HTR-8/SVneo (cell line): ENCODE measurements at places on chromosomes 1 and 21.

DNA sequence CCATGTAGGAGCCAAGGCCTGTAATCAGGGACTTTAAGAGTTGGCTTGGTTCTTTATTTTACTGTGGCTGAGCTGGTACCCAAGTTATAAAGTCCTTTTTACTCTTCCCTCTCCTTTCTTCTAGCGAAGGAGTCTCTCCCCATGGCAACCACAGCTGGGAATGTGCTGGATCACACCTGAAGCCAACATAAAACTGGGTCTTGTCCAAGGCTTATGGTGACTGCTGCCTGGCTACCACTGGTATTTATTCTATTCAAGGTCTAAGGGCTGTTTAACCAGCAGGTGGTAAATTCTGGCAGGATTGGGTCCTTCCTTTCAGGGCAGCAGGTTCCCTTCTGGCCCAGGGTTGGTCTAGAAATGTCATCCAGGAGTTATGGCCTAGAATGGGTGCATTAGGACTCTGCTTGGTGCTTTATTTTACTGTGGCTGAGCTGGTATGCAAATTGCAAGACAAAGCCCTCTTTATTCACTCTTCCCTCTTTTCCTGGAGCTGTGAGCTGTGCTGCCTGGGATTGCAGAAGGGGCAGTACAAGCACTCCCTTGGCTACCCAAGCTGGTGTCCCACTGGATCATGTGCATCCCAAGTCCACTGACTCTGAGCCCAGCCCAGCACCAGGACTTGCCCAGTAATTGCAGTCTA is 26.6 kb downstream of the SLC22A15 start:
- no peak for DNase-seq

DNA sequence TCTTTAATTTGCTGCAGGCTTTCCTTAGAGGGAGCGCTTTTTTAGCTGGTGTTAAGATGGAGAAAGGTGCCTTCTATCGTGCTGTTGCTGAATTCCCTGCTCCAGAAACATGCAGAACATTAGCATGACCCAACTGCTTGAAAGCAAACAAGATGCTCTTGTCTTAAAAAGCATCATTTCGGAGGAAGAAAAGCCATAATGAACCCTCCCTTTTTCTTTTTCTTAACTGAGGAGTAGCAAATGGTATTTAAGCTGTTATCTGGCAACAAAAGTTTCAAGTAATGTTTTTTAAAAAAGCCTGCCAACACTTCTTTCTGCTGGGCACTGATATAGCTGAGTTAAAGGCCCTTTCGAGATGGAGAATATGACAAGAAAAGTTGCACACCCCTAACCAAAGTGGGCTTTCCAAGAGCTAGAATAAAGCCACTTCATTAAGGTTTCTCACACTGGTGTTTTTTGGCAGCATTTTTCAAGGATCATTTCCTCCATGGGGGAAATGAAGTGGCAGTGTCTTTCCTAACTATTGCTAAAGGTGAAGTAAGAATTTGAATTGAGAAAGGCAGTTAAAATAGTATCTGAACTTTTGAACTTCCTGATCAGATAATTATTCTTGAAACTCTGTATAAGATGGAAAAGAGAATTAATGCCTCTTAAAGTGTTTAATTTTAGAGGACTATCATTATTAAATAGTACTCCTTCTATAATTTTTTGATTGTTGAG is 38.8 kb downstream of the ST6GALNAC5 start:
- DNase-seq: no peak

- no peak for DNase-seq
Observed at GRCh38 chr1:37391211-37392011, 83.0 kb upstream of the ZC3H12A start.

- DNase-seq: peak; percentile 10
Observed at GRCh38 chr1:45177452-45177851, 29.0 kb downstream of the ZSWIM5 start.

DNA sequence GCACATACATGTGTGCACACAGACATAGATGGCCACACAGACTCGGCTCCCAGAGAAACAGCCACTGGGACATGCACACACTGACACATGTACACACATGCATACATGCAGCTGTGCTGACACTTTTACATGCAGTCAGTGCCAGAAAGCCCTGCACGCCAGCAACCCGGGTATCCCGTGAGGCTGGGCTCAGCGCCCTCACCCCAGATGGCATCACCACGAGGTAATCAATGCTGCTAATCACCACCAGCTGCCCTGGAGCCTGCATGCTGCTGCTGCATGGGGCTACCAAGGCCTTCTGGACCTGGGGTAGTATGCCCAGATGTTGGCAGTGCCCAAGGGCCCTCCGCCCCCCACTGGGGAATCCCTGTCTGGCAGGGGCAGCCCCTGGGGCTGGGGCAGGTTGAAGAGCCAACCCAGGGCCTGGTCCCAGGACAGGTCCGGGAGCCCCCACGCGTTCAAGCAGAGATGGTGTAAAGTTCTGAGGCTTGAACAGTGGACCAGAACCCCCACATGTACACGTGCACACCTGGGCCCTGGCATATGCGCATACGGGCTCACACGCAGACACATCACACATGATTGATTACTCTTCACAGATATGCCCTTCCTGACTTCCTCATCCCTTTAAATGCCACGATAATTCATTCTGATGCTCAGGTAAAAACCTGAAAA is 2.7 kb upstream of the COL16A1 start:
- no peak for DNase-seq

- no peak for DNase-seq
Observed at GRCh38 chr21:35035581-35035980, 13.5 kb downstream of the RUNX1 start.
